Thoracic aorta (tissue), 2 donors: ENCODE measurements at places on chromosomes 1 and 21.

GRCh38 chr21:39153842-39154241, 29.4 kb downstream of the PSMG1 start:
- H3K27me3 ChIP-seq = no peaks in the 10 kb centered on the region
- H3K27ac ChIP-seq = no peak overlapping the region

- H3K27ac ChIP-seq = no peak overlapping the region
- H3K27me3 ChIP-seq = no peaks in the 10 kb centered on the region
- H3K36me3 ChIP-seq = no peaks in the 10 kb centered on the region
Observed at GRCh38 chr1:41855713-41856112, 63.0 kb downstream of the HIVEP3 start.

- H3K36me3 ChIP-seq = no peaks in the 10 kb centered on the region
- H3K4me1 ChIP-seq = no peaks in the 10 kb centered on the region
- H3K27ac ChIP-seq = no peak overlapping the region
Observed at GRCh38 chr21:18146820-18147219, 97.8 kb upstream of the CHODL start.

DNA sequence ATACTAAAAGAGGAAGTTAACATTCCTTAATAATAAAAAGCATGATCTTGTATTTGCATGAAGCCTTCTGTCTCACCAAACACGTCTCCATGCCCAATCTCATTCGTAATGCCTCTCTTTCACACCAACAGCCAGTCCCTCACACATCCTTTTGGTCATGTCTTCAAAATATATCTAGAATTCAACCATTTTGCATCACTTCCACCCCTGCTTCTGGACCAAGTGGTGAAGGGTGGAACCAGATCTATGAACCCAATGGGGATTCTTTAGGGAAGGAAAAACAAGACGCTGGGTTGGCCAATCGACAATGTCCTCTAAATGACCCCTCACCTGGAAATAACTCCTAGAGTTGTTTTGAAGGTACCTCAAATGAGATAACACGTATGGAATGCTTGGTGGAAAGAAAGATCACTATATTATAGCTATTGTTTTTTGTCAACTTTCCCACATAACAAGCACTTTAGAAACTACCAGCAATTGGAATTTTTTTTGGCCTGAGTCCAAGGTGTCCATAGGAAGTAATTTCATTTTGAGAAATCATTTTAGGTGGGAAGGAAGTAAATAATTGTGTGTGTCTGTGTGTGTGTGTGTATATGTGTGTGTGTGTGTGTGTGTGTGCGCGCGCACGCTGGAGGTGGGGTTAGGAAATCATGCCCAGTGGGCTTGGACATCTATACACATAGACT, at the start of gene KCNA10:
Gene KCNA10 (minus strand): TSS at position 51 of the 686 bp plus-strand sequence. CDS start 388 bp downstream, outside the sequence.
- no peaks in the 10 kb centered on the region for H3K4me1 ChIP-seq
- no peak for DNase-seq
- no peaks in the 10 kb centered on the region for H3K27me3 ChIP-seq
- H3K4me3 ChIP-seq = no peak within 1 kb of the TSS
- no peaks in the 10 kb centered on the region for H3K36me3 ChIP-seq

GRCh38 chr1:203451836-203452784, 23.5 kb upstream of the PRELP start:
- H3K27ac ChIP-seq = no peak overlapping the region
- H3K4me1 ChIP-seq = peaks cover 26% of the 10 kb centered on the region
- no peak for DNase-seq
- no peak overlapping the region for H3K4me3 ChIP-seq
- H3K27me3 ChIP-seq = no peaks in the 10 kb centered on the region

- H3K4me3 ChIP-seq = no peak overlapping the region
- peak overlapping the region; percentile 13 for H3K27ac ChIP-seq
- peaks cover 30% of the 10 kb centered on the region for H3K36me3 ChIP-seq
- peak; percentile 68 for DNase-seq
- H3K4me1 ChIP-seq = no peaks in the 10 kb centered on the region
- H3K27me3 ChIP-seq = no peaks in the 10 kb centered on the region
Observed at GRCh38 chr1:151024540-151025146, 11.7 kb upstream of the BNIPL start.

- no peaks in the 10 kb centered on the region for H3K4me1 ChIP-seq
- no peak for DNase-seq
- H3K27ac ChIP-seq = no peak overlapping the region
- no peaks in the 10 kb centered on the region for H3K27me3 ChIP-seq
- no peak overlapping the region for H3K4me3 ChIP-seq
Observed at GRCh38 chr1:69414574-69414973, 153.1 kb upstream of the LRRC7 start.

- no peak overlapping the region for H3K27ac ChIP-seq
- H3K27me3 ChIP-seq = no peaks in the 10 kb centered on the region
- H3K36me3 ChIP-seq = no peaks in the 10 kb centered on the region
- DNase-seq = no peak
- H3K4me3 ChIP-seq = no peak overlapping the region
Observed at GRCh38 chr1:43879414-43879813, 54.2 kb upstream of the ARTN start.

- no peaks in the 10 kb centered on the region for H3K4me1 ChIP-seq
- H3K27ac ChIP-seq = no peak overlapping the region
- H3K27me3 ChIP-seq = no peaks in the 10 kb centered on the region
- H3K36me3 ChIP-seq = peaks cover 2% of the 10 kb centered on the region
- DNase-seq = no peak
Observed at GRCh38 chr1:62613325-62613727, 16.0 kb downstream of the ANGPTL3 start.

- no peak for DNase-seq
- no peak overlapping the region for H3K27ac ChIP-seq
- H3K36me3 ChIP-seq = no peaks in the 10 kb centered on the region
- H3K4me1 ChIP-seq = no peaks in the 10 kb centered on the region
Observed at GRCh38 chr1:70706381-70707037, 295.4 kb downstream of the CTH start.

DNA sequence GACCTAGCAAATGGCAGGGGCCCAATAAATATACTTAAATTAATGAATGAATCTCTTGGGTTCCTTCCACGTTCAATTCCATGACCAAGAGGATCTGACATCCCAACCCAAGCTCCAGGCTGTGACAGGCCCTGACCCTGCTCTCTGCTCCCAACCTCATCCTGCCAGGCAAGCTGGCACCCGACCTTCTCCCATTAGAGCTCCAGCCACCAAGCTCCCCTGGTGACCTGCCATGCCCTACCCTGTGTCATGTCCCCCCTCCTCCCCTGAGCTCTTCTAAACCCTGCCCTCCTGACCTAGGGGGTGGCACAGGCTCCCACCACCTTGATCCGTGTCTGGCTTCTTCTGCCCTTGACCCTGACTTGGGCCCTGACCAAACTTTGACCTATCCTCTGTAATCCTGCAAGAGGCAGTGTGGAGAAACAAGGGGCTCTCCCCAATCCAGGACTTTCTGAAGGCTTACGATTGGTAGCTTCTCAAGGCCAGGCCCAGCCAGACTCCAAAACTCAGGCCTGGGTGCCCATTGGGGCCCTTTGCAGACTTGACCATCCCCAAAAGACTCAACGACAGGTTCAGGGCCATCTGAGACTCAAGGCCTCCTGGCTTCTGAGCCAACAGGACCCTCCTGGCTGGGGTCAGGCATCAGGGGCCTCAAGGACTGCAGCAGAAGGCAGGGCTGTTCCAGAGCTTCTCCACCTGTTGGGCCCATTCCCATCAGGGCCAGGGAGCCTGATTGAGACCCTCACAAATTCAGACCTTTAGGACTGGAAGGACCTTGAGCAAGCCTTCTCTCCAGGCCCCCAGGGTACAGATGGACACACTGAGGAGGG, 249.0 kb downstream of the PTPRU start:
- DNase-seq = no peak
- no peaks in the 10 kb centered on the region for H3K27me3 ChIP-seq
- no peak overlapping the region for H3K4me3 ChIP-seq

DNA sequence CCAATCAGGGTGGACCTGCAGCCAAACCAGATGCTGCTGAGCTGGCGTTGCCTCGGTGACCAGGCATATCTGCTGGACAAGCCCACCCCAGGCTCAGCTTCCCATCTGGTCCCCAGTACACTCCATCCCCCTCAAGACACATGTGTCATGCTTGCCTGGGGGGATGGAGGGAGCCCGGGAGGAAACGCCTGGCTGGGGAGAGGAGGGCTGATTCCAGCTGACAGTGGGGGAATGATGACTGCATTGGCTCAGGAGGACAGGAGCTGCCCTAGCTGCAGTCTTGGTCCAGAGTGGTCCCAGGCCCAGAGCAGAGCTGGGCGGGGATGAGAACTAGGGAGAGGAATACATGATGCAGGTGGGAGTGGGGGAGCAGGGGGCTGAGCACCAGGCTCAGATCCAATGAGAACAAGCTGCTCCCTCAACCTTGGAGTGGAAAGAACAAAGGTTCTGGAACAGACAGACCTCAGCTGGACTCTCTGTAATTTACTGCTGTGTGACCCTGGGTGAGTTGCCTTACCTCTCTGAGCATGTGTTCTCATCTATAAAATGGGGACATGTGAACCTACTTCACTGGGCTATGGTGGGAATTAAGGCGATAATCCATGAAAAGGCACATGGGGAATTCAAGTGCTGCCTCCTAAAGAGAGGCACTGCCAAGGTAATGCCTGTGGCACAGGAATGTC, 23.1 kb upstream of the ECE1 start:
- H3K27me3 ChIP-seq = no peaks in the 10 kb centered on the region
- DNase-seq = no peak
- no peaks in the 10 kb centered on the region for H3K36me3 ChIP-seq

- no peak for DNase-seq
- H3K4me3 ChIP-seq = no peak overlapping the region
- no peaks in the 10 kb centered on the region for H3K36me3 ChIP-seq
- H3K27me3 ChIP-seq = no peaks in the 10 kb centered on the region
- no peak overlapping the region for H3K27ac ChIP-seq
Observed at GRCh38 chr1:4674676-4675075, 20.3 kb downstream of the AJAP1 start.

- no peak for DNase-seq
- no peaks in the 10 kb centered on the region for H3K4me1 ChIP-seq
- no peaks in the 10 kb centered on the region for H3K27me3 ChIP-seq
- H3K36me3 ChIP-seq = no peaks in the 10 kb centered on the region
- no peak overlapping the region for H3K4me3 ChIP-seq
Observed at GRCh38 chr1:87219141-87219540, 109.5 kb upstream of the LMO4 start.

GRCh38 chr1:242449661-242450060, 74.8 kb downstream of the PLD5 start:
- H3K27ac ChIP-seq = no peak overlapping the region
- DNase-seq = no peak
- no peak overlapping the region for H3K4me3 ChIP-seq
- no peaks in the 10 kb centered on the region for H3K4me1 ChIP-seq

DNA sequence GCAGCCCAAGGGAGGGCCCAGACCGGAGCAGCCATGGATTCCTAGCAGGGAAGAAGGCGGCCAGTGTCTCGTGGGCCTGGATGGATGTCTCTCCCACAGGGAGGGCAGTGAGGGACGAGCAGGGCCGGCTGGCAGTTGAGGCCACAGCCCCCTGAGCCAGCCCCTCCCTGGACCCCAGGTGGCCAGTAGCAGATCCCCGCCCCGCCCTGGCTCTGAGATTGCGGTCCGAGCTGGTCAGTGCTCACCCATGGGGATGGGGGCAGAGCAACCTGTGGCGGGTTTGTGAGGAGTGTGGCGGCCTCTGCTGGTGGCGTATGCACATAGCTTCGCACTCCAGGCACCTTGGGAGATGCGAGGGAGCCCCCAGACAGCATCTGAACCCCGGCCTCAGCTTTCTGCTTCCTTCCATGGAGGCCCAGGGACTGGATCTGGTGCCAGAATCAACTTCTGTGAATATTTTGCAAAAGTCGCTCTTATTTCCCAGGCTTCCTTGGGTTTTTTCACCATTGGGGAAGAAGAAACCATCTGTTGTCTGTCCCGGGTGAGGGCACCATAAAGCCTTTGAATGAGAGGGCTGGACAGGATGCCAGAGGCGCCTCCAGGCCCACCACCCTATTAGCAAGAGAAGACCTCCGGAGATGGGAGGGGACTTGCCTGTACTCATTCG, 8.4 kb upstream of the KCNN3 start:
- H3K4me3 ChIP-seq = no peak overlapping the region
- H3K36me3 ChIP-seq = no peaks in the 10 kb centered on the region

DNA sequence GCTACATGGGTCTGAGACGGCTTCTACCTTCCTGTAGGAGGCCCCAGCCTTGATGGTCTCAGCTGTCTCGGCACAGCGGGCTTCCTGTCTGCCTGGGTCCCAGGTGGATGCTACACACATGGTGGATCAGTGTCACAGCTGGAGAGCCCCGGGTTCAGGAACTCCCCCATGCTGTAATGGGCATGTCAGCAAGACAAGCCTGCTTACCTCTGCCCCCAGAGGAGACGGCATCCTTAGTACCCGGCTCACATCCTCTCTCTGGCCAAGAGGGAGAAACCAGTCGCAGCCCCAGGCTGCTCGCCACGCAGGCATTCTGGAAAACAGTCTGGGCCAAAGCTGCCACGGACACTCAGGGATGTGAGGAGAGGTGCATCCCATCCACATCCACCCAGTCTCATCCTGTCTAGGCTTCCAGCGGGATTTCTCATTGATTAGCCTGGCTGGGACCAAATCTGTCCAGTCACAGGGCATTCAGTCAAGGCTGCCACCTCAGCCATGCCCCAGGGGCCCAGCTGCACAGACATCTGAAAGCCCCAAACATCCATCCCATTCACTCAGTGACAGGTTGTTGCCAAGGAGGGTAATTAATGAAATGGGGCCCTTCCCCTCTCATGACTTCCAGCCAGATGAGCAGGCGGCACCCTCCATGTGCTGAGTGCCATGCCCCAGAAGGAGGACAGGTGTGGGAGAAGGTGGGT, 10.5 kb downstream of the SNAP47 start:
- no peaks in the 10 kb centered on the region for H3K27me3 ChIP-seq
- no peak overlapping the region for H3K4me3 ChIP-seq
- DNase-seq = no peak
- H3K4me1 ChIP-seq = peaks cover 22% of the 10 kb centered on the region
- H3K27ac ChIP-seq = no peak overlapping the region
- peaks cover 14% of the 10 kb centered on the region for H3K36me3 ChIP-seq

GRCh38 chr1:107404756-107405155, 263.9 kb downstream of the NTNG1 start:
- no peaks in the 10 kb centered on the region for H3K4me1 ChIP-seq
- no peak for DNase-seq
- no peaks in the 10 kb centered on the region for H3K27me3 ChIP-seq
- H3K27ac ChIP-seq = no peak overlapping the region
- H3K36me3 ChIP-seq = no peaks in the 10 kb centered on the region

GRCh38 chr1:208979776-208980175, 603.7 kb upstream of the CAMK1G start:
- no peak overlapping the region for H3K4me3 ChIP-seq
- H3K27me3 ChIP-seq = no peaks in the 10 kb centered on the region
- H3K4me1 ChIP-seq = no peaks in the 10 kb centered on the region
- no peak for DNase-seq
- H3K36me3 ChIP-seq = no peaks in the 10 kb centered on the region

- H3K4me3 ChIP-seq = no peak overlapping the region
- H3K27me3 ChIP-seq = no peaks in the 10 kb centered on the region
- H3K27ac ChIP-seq = no peak overlapping the region
- H3K36me3 ChIP-seq = no peaks in the 10 kb centered on the region
- peaks cover 11% of the 10 kb centered on the region for H3K4me1 ChIP-seq
- no peak for DNase-seq
Observed at GRCh38 chr1:208115924-208116640, 128.1 kb downstream of the PLXNA2 start.

GRCh38 chr1:6461051-6461530, 4.9 kb downstream of the TNFRSF25 start:
- no peak overlapping the region for H3K27ac ChIP-seq
- H3K4me1 ChIP-seq = no peaks in the 10 kb centered on the region
- H3K36me3 ChIP-seq = peaks cover 15% of the 10 kb centered on the region
- DNase-seq = no peak

- no peak for DNase-seq
- H3K36me3 ChIP-seq = no peaks in the 10 kb centered on the region
- H3K27me3 ChIP-seq = no peaks in the 10 kb centered on the region
Observed at GRCh38 chr1:225458222-225458631, 30.4 kb upstream of the LBR start.
